ENCODE measurements at places on chromosomes 11 and 22.

GRCh38 chr22:19387038-19387437, 44.5 kb downstream of the HIRA start:
- DNase-seq: no peak

GRCh38 chr11:76655501-76656049, 15.0 kb downstream of the LRRC32 start:
- no peak for DNase-seq

GRCh38 chr22:40055143-40055883, 60.6 kb downstream of the FAM83F start:
- DNase-seq: no peak

- DNase-seq: no peak
Measured at GRCh38 chr22:42868751-42869251, 11.7 kb upstream of the ARFGAP3 start.

GRCh38 chr11:131207901-131208300, 162.5 kb upstream of the NTM start:
- no peak for DNase-seq

GRCh38 chr11:69007975-69008381, 5.1 kb downstream of the MRGPRF start:
- DNase-seq: no peak

DNA sequence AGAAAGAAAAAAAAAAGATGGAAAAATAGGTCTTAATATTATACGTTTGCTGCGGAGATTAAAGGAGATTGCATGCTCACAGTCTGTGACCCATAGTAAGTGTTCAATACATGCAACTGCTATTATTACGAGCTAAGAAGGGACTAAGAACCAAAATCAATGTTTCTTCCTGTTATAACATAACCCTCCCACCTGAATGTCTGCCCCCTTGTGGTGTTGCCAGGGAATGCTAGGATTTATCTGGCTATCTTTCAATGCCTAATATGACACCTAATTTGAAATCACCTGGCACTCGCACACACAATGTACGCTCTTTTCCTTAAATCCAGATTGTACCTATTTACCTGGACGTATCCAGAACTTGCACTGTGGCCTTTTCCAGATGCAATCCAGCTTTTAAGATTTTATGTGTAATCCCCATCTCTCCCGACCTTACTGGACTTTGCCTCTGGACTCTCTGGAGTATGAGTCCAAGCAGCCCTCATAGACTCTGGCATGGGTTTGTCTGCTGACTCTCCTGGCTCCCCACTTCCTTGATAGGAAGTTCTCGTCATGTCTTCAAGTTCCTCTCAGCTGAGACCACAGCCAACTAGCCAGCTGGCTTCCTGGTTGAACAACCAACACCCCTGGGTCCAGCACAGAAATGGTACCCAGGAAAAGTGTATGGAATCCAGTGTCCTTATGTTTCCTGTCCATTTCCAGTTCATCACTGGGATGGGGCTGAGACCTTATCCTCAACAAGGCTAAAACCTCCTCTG, 151.5 kb downstream of the CCDC34 start:
- no peak for DNase-seq

DNA sequence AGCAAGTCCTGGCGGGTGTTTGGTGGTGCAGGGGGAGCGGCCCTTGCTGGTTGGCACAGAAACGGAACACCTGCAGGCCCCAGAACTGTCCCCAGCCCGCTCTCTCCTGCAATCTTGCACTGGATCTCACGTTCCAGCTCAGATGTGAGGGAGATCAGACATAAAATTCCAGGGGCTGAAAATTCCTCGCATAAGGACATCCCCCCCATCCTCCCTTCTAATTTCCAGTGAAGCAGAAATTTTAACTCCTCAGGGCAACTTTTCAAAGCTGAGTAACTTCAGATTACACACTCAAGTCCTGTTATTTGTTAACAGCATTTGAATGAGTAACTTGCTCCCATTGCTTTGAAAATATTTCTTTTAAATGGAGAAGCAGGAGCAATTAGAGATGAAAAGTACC, 40.3 kb upstream of the RASSF10 start:
- no peak for DNase-seq

DNA sequence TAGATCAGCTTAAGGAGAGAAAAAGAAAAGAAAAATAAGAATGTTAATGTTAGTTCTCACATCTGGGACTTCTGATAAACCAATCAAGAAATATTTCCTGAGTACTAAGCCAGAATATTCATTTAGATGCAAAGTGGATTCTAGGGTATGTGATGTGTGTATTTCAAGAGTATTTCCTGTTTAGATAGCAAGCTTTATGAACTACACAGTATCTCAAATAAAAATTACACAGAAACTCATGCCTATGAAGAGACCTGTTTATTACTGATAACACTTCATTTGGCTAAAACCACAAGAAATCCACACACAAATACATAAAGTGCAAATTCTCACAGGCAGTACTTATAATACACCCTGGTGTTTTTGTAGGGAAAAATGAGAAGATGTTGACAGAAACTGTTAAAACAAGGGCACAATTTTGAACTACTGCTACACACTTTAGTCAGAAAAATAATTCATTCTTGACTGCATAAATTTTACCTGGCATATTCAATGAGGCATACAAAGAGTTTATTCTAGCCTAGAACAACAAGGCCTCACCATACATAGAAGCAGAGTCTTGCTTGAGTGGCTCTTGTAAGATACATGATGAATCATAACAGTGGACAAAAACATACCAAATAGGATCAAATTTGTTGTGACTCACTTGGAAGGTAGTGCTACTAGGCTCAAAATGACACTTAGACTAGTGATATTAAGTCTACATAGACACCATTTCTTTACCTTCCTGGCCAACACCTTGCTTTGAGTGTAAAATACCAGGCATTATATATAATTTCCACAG, 18.8 kb upstream of the P4HA3 start:
- DNase-seq: no peak

DNA sequence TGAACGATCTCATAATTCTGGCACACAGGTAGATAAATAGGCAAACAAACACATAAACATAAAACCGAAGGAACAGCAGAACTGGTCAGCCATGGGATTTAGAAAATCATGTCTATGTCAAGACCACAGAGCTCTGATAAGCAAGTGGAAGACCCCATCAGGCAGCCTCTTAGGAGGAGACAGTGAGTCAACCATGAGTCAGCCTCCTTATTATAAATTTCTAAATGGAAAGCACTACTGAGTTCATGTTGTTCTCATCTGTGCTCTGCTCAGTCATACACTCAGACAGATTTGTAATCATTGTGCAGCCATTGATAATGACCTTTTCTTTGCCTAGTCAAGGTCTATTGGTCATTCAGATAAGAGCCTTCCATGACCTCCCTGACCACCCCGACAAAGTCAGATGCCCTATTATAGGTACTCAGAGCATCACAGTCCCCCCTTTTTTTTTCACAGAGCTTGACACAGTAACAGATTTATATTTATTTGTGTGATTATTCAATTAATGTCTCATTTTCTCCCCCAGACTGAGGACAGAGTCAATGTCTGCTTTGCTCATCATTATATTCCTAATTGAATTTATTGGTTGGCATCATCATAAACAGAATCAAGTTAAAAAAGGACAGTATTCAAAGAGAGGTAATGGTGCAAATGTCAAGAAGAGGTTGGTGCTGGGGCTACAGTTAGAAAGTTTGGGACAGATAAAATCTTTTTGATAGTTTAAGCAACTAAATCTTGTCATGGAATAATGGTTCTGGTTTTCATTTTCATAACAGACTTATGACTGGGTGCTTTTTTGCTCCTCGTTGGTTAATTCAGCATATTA, 579.7 kb upstream of the CCDC90B start:
- DNase-seq: no peak

DNA sequence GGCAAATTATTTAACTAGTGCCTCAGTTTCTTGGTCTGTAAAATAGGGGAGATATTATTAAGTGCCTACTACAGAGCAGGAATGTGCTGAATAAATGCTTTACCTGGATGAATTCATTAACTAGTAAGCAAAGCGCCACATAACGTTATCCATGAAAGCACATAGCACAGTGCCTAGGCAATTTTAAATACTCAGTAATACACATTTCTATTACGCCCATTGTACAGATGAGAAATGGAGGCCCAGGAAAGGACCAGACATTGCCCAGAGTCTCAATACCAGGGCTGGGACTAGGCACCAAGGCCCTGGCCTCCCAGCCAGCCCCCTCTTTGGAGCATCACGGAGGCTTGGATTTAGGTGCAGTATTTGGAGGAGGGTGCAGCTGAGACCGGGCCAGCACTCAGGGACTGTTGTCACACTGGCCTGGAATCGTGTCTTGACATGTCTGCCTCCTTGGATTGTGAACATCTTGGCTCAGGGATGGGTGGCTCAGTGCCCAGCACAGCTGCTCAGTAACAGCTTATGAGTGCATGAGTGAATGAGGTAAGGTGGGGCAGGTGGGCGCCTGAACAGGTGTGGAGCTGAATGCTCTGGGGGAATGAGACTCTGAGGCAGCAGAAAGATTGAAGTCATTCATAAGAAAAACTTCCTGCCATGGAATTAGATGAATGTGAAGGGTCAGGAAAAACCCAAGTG, 42.1 kb upstream of the TPBGL start:
- no peak for DNase-seq

- no peak for DNase-seq
Measured at GRCh38 chr11:112748713-112749543, 212.3 kb upstream of the NCAM1 start.
